Left renal cortex interstitium (tissue), 4 donors: ENCODE measurements at places on chromosomes 1 and 21.

GRCh38 chr1:170146720-170147263 is 1.0 kb downstream of the NTMT2 start:
- no peak for DNase-seq

GRCh38 chr1:218369688-218370511 is 24.8 kb downstream of the TGFB2 start:
- DNase-seq = no peak

DNA sequence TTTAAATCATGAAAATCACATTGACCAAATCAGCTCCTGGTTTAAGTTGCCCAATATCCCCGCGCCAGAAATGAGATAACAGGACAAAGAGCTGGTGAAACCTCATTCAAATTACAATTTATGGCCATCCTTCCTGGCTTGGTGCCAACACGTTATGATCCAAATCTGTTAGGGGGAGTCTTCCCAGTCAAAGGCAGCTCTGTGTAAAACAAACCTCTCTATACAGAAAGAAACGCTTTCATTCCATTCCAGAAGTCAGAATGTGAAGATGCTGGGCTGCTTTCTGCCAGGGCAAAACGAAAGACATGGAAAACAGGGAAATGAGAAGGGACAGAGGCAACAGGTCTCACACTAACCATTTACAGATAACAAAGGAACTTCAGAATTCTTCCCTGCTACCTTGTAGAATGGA is 53.5 kb upstream of the TIAM1 start:
- DNase-seq = no peak

DNA sequence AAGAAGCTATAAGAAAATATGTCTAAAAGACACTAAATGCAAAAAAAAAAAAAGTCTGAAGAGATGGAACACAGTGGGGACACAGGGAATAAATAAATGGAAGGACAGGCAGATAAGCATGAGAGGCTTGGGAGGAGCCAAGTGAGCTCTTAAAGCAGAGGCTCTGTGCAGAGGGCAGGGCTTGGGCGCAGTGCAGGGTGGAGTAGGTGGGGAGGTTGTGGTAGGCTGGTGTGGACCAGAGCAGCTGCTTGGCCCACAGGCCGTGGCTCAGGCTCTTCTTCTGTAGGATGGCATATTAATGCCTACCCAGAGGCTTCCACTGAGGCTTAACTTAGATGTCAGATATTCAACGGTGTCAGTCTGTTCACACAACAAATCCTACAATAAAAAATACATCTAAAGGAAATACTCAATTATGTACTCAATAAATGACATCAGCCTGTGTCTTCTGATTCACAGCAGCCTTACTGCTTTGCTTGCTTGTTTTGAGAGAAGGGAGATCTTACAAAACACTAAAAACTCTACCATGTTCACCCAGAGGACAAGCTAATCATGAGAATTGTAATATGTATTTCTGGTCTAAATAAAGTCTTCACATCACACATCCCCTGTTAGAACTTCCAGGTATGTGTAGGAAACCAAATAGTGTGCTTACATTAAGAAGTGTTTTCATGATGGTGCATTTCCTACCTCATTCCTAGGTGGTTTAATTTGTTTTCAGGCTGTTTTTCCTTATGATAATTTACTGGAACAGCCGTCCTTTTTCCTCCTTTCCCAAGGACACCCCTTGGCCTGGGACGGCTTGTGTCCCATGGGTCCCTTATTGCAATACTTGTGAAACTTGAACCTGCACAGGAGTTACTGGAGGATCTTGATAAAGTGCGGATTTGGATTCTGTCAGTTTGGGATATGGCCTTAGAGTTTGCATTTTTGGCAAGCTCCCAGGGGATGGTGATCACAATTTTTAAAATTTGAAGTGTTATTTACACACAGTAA is 24.9 kb downstream of the DIP2A start:
- no peak for DNase-seq

DNA sequence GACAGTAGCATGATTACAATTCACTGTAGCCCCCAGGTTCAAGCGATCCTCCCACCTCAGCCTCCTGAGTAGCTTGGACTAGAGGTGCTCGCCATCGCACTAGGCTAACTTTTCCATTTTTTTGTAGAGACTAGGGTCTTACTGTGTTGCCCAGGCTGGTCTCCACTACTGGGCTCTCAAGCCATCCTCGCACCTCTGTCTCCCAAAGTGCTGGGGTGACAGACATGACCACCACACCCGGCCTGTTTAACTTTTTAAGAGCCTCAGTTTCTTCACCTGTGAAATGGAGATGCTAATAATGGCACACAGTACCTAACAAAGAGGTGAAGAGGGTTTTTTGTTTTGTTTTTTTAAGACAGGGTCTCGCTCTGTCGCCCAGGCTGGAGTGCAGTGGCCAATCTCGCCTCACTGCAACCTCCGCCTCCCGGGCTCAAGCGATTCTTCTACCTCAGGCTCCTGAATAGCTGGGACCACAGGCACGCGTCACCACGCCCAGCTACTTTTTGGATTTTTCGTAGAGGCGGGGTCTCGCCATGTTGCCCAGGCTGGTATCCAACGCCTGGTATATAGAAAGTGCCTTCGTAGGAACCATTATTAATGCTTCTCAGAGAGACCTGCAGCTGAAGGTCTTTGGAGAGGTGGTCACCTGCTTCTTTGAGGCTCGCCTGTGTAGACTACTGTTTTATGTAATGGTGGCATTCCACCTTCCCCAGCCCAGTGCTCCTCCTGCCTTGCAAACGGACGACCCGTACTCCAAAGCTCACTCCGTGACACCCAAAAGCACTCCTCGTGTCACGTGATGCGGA is 567 bp downstream of the PMVK start:
- DNase-seq = no peak

DNA sequence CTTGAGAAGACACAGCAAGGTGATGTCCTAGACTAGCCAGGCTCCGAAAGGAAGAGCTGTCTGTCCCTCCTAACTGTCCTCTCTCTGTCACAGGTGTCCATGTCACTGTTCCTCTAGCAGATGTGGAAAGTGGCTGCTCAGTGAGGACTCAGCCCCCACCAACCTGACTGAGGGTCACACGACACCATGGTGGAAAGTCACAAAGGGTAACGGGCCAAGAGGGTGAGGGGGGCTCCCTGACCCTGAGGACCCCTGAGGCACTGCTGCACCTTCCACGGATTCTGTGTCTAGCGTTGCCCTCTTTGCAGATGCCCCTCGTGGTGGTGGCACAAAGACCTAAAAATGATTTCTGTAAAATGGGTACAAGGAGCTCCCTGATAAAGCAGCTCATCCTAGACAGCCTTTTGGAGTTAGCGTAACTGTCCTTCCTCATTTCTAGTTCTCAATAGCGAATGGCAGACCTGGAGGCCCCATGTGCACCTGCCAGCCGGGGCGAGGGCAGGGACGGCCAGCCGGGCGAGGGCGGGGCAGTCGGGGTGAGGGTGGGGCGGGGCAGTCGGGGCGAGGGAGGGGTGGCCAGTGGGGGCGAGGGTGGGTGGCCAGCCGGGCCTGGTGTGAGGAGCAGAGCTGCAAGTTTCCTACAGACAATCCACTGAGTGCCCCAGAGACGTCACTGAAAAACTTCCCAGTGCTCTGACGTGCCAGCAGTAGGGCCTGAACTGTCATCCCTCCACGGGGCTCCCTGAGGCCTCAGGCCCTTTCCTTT is 23.4 kb downstream of the POFUT2 start:
- DNase-seq = no peak

DNA sequence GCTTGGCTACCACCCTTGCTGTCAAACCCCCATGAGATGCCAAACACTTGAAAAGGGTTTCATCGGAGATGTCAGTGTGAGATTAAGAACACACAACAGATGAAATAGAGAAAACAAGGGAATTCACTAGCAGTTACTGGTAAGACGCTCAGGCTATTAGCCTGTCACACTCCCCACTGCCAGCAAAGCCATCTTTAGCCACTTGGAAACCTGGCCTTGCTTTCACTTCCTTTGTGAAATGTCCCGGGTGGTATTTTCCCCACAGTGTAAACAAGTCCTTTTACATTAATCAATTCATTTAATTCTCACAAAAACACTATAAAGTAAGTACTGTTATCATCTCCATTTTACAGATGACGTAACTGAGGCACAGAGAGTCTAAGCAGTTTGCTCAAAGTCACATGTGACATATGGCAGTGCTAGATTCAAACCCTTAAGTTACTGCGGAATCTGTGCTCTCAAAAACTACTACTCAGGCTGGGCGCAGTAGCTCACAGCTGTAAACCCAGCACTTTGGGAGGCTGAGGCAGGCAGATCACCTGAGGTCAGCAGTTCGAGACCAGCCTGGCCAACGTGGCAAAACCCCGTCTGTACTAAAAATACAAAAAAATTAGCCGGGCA is 32.7 kb upstream of the KHDRBS1 start:
- no peak for DNase-seq

DNA sequence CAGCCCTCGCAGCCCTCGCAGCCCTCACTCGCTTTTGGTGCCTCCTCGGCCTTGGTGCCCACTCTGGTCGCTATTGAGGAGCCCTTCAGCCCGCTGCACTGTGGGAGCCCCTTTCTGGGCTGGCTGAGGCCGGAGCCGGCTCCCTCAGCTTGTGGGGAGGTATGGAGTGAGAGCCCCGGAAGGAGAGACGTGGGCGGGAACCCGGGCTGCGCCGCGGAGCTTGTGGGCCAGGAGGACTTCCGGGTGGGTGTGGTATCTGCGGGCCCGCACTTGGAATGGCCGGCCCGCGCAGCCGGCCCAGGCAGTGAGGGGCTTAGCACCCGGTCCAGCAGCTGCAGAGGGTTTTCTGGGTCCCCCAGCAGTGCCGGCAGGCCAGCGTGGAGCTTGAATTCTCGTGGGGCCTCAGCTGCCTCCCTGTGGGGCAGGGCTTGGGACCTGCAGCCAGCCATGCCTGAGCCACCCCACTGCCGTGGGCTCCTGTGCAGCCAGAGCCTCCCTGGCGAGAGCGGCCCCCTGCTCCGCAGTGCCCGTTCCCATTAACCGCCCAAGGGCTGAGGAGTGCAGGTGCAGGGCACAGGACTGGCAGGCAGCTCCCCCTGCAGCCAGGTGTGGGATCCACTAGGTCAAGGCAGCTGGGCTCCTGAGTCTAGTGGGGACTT is 9.9 kb upstream of the CFHR2 start:
- no peak for DNase-seq

- DNase-seq = no peak
Measured at GRCh38 chr1:23727362-23727811, 15.9 kb upstream of the ELOA start.
